Stimulated activated CD4-positive, alpha-beta T cell treated with anti-CD3 and anti-CD28 coated beads, TNF-alpha, amount 100 ng/mL, for 1 hour (primary cell): ENCODE measurements at places on chromosomes 16 and 17.

DNA sequence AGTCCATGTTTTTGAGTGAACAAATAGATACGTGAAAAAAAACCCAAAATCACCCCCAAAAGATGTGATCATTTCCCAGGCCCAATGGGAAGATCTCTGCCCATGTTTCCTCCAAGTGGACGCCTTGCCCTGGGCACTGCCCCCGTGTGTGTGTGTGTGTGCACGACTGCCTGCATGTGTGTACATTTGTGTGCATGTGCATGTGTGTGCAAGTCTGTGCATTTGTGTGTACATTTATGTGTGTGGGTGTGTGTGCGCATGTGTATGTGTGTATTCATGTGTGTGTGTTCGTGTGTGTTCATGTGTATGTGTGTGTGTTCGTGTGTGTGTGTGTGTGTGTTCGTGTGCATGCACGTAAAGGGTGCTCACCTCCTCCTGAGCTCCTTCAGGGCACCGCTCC lies 16.8 kb upstream of the LRRC37A3 start:
- no peak for DNase-seq

DNA sequence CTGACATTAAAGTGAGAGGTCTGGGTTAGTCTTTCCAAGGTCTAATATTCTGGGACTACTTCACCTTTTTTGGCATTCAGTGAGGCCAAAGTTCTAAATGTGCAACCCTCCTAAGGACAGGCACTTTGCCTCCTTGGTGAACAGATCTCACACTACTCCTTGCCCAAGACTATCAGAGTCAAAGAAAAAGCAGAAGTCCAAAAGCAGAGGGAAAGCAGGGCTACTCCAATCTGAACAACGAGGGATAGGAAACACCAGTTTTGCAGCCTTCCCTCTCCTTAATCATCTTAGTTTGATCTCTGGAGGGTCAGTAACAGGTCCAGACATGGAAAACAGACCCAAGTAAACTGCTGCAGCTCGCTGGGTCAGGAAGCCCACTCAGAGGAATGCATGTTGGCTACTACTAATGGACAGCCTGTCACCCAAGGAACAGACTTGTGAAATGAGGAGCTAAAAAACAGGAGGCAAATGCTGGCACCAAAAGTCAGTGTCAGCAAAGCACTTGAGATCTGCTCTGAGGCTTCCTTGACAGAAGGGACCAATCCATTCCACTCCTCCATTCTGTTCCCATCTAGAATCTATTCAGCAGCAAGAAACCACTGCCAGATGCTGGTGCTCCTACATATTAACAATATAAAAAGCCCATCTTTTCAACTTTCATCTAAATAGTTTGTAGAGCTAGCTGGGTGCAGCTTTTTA lies 29.9 kb downstream of the DCUN1D3 start:
- DNase-seq = no peak

- DNase-seq = no peak
These were observed 24.7 kb upstream of the CCL2 start for GRCh38 chr17:34230342-34230741.

DNA sequence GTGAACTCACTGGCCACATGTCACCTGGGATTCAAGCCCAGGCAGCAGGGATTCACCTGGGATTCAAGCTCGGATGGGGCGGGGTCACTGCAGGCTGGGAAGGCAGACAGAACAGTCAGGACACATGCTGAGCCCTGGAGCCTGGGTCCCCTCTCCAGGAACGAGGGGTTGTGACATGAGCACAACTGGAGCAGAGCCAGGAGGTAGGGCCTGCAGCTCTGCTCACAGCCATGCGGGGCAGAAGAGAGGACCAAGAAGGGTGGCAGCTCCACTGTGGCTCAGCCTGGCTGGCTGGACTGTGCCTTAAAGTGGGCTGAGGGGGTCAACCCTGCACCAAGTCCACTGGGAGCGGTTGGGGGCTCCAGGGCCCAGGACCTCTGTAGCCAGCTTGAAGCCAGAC lies 150.1 kb downstream of the RAB11FIP4 start:
- DNase-seq = no peak

- DNase-seq = no peak
These were observed 73.3 kb downstream of the COG7 start for GRCh38 chr16:23379707-23380106.

DNA sequence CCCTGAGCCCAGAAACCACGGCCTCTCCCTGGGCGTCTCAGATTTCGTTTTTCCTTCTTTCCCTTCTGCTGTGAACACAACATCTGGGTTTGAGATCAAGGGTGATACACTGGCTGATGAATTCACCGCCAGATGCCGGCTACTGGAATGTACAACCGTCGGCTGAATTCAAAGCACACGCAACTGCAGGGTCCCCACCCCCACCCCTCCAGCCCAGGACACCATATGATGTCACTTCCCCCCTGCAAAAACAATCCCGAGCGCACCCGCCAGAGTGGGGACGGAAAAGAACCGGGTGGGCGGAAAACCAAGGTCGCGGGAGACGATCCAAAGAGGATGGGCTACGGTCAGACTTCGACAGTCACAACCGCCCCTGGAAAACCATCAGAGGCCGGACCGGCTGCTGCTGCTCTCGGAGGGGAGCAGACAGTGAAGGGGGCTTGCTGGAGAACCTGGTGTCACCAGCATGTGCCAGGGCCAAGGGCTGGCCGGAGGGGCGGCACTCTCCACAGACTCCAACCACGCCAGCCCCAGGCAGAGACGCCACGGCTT lies 23.3 kb downstream of the CEP295NL start:
- DNase-seq = no peak

GRCh38 chr16:83887080-83887479 lies 11.8 kb upstream of the MLYCD start:
- DNase-seq = no peak

GRCh38 chr16:50819706-50820105 lies 77.8 kb downstream of the CYLD start:
- DNase-seq = no peak

DNA sequence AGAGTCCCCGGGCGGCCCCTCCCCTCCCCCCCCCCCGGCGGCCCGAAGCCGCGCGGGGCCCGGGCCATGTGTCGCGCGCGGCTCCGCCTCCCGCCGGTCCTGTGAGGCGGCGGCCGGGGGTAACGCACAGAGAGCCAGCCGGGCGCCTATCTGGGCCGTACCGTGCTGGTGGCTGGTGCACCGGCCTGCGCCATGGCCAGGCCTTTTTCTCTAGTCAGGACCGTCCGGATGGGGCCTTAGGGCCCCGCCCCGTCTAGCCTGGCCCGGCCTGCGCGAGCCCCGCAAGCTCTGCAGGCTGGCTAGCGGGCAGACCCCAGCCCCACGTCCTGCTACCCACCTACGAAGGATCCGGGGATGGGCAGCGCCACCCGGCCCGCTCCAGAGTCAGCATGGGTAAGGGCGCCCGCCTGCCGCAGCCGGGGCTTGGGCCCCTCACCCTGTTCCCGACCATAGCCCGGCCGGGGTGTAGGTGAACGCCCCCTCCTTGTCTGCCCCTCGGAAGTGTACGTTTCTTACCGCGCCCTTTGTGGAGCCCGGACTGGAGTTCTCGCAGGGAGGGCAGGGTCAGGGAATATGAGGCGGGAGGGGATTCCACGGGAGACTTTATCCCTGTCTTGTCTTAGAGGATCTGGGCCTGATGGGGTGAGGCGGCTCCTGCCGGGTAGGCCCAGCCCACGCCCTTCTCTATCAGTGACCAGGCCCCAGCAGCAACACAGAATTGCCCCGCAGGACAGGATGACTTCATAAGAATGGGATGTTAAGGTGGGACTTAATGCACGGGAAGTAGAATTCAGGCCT lies at the start of gene CENPT:
TSS of gene CENPT (minus strand) at position 630 of the 798 bp plus-strand sequence. CDS start 13,834 bp downstream, outside the sequence.
- no peak for DNase-seq

DNA sequence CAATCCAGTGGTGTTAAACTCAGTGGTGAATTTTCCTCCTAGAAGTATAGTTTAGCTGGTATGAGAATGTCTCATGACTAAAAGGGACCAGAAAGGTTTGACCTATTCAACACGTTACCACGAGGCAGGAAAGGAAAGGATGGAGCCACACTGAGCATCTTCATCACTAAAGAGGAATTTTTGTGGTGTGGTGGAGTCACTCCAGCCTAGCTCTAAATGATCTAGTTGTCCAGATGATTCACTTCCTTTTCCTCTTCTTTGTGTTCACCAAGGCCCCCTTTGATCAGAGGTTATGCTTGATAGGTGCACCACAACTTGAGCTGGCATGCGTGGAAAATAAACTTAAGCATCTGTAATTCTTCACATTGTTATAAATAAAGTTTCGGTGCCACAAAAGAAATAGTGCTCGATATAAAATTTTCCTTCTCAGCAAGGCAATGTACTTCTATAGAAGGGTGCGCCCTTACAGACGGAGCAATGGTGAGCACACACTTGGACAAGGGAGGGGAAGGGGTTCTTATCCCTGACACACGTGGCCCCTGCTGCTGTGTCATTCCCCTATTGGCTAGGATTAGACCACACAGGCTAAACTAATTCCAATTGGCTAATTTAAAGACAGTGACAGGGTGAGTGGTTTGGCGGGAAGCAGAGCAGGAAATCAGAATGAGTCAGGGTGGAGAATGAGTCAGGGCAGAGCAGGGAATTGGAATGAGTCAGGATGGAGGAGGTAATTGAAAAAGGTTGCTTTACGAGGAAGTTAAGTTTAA lies 254.6 kb downstream of the HS3ST3A1 start:
- DNase-seq = no peak

DNA sequence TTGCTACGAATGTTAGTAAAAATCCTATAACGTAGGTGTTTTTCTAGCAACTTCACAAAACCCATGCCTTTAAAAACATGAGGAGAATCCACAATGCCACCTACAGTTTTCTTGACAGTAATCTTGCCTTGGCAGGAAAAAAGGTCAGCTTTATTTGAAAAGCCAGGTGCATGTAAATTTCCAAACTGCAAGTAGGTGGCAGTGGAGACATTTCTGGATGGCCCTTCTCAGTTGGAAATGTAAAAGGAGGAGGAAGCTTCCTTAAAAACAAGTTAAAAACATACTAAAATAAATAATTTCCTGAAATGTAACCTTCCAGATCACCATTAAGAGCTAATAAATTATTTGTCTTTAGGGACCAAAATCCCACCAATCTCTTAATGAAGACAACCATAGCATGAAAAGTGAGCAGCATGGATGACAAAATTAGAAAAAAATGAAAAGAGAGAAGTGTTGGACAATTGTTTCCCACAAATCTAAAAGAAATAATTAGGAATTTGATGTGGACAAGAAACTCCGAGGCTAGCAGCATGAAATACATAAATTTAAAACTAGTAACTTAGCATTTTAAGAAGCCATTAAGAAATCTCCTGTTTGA lies 152.2 kb downstream of the SNX11 start:
- DNase-seq = no peak
